Activated T-cell treated with anti-CD3 and anti-CD28 coated beads, Interleukin-2, amount 50 U/mL, for 24 hours (primary cell): ENCODE measurements at places on chromosomes 16 and 17.

DNA sequence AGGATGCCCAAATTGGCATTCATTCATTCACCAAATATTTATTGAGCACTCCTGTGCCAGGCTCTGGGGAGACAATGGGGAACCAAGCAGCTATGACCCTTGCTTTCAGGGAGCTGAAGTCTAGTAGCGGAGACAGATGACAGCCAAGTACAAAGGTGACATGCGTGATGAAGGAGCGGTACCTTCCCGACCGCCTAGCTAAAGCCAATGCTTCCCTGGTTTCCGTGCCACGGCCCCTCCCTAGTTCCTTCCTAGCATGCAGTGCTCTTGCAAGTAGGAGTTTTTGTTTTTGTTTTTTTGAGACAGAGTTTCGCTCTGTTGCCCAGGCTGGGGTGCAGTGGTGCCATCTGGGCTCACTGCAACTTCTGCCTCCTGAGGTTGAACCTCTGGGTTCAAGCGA is 3.2 kb upstream of the SLC5A2 start:
- no peaks in the 10 kb centered on the region for H3K36me3 ChIP-seq
- DNase-seq: no peak
- H3K4me1 ChIP-seq: peaks cover 22% of the 10 kb centered on the region
- H3K4me3 ChIP-seq: no peak overlapping the region

DNA sequence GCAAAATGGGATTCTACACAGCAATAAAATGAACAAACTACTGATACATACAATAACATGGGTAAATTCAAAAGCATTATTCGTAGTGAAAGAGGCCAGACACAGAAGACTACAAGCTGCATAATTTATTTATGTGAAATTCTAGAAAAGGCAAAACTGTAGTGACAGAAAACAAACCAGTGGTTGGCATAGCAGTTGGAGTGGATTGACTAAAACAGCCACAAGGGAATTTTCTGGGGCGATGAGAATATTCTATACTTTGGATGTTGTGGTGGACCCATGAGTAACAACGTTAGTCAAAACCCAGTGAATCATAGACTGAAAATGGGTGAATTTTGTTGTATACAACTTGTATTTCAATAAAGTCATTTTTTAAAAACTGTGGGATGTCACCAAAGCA is 63.2 kb upstream of the RPL38 start:
- DNase-seq: no peak
- H3K4me1 ChIP-seq: no peaks in the 10 kb centered on the region
- H3K27ac ChIP-seq: no peak overlapping the region
- peaks cover 26% of the 10 kb centered on the region for H3K27me3 ChIP-seq
- no peaks in the 10 kb centered on the region for H3K36me3 ChIP-seq

DNA sequence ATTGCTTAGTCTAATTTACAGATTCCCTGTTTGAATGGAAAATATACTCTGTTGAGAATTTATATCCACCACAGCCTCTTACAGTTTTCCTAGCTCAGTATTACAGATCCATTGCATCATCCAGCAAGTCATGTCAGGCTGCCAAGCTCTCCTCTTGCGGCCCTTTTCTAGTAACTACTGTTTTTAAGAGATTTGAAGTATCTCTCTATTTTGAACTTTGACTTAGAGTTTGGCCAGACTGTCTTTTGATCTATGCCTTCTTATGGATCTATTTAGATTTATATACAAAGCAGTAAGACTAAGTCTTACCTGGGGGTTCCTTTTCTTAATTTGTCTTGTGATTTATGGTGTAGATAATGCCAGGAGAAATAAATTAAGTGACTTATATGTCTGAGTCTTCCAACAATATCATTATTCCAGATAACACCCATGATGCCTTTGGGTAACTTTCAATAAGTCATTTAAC is 53.1 kb upstream of the ABCC11 start:
- no peaks in the 10 kb centered on the region for H3K4me1 ChIP-seq
- no peak for DNase-seq
- H3K27ac ChIP-seq: peak overlapping the region; percentile 73
- peaks cover 82% of the 10 kb centered on the region for H3K36me3 ChIP-seq

- peaks cover 79% of the 10 kb centered on the region for H3K4me1 ChIP-seq
- peak overlapping the region; percentile 11 for H3K4me3 ChIP-seq
- H3K36me3 ChIP-seq: no peaks in the 10 kb centered on the region
These were observed 6.0 kb upstream of the CPD start for GRCh38 chr17:30372755-30373154.

DNA sequence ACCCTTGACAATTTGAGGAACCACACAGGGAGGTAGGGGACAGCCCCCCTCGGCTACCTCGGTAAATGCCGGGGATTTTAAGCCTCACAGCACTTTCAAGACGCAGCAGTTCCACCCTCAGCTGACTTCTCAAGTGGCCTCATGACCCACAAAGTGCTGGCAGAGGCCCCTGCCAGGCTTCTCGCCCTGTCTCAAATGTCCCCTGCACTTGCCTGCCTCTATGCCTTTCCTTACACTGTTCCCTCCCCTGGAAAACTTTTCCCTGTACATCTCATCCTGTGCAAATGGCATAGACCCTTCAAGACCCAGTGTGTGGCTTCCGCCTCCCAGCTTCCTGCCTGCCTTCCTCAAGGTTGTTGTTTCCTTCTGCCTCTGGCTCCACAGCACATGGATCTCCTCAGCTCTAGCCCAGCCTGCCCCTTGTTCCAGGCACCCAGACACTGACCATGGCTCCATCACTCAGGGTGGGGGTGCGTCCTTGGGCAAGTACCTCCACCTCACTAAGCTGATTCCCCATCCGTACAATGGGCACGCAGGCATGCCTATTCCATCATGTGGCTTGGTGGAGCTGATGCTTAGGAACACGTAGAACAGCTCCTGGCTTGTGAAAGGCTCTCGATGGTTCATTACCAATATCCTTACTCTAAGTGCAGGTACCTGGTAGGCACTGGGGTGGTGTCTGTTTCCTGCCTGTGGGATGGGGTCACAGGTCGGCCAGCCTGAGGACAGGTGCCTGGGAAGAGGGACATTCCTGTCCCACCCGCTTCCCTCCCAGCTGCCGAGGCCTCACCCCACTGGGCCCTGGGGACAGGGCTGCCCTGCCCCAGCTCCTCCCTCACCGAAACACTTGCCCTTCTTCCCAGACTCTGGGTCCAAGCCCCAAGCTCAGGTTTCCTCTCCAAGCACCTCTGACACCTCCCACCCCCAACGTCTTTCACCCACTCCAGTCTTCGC is 24.0 kb downstream of the MMP15 start:
- H3K4me1 ChIP-seq: peaks cover 2% of the 10 kb centered on the region
- H3K27me3 ChIP-seq: peaks cover 2% of the 10 kb centered on the region
- H3K27ac ChIP-seq: no peak overlapping the region

- H3K27ac ChIP-seq: no peak overlapping the region
- H3K36me3 ChIP-seq: no peaks in the 10 kb centered on the region
- DNase-seq: no peak
- no peaks in the 10 kb centered on the region for H3K4me1 ChIP-seq
- no peak overlapping the region for H3K4me3 ChIP-seq
These were observed 74.8 kb upstream of the PSMD7 start for GRCh38 chr16:74221828-74222227.

DNA sequence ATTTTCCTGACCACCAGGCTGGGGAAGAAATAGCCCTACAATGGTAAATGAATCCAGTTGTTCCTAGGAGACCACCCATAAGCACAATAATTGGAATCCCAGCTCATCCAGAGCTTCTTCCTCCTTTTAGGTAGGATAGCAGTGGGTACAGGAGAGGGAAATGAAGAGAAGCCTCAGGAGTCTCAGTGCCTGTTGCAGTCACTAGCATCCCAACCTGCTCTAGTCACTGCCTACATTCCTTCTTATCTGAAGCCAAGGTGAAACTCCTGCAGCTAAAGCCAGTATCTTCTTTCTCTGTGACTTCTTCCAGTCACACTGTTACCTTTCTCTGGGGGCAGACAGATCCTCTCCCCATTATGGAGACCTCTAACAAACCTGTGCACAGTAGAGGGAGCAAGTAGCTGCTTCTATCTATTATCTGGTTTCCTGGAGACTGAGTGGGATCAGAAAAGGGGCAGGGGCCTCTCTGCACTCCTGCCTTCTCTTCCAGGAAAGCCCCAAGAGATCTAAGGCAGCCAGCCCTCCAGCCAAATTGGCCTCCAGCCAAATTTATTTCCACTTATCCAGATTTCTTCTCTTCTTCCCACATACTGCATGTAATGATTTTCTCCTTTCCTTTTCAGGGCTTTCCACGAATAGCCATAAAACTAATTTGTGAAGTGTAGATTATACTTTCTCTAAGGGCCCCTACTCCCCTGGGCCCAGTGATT is 85.5 kb downstream of the SSH2 start:
- DNase-seq: no peak
- H3K36me3 ChIP-seq: peaks cover 10% of the 10 kb centered on the region
- H3K4me1 ChIP-seq: peaks cover 3% of the 10 kb centered on the region
- H3K27ac ChIP-seq: no peak overlapping the region
- no peak overlapping the region for H3K4me3 ChIP-seq
- no peaks in the 10 kb centered on the region for H3K27me3 ChIP-seq

GRCh38 chr17:55120651-55121050 is 144.1 kb upstream of the HLF start:
- DNase-seq: no peak
- no peaks in the 10 kb centered on the region for H3K36me3 ChIP-seq
- H3K4me1 ChIP-seq: peaks cover 8% of the 10 kb centered on the region
- H3K4me3 ChIP-seq: no peak overlapping the region

- no peak for DNase-seq
- H3K4me1 ChIP-seq: peaks cover 43% of the 10 kb centered on the region
- H3K27ac ChIP-seq: peak overlapping the region; percentile 85
- H3K4me3 ChIP-seq: peak overlapping the region; percentile 79
These were observed 4.4 kb upstream of the OR1F1 start for GRCh38 chr16:3183445-3184139.

- peak; percentile 58 for DNase-seq
- H3K4me3 ChIP-seq: peak overlapping the region; percentile 65
- H3K27ac ChIP-seq: peak overlapping the region; percentile 87
- H3K27me3 ChIP-seq: no peaks in the 10 kb centered on the region
These were observed 178.7 kb downstream of the SEC14L1 start for GRCh38 chr17:77319211-77320043.
